ENCODE measurements at places on chromosomes 2 and 18. TPM values are rescaled to one million over a fixed set of nuclear protein-coding genes. Genes with fewer than 3 reads are reported as not detected.

DNA sequence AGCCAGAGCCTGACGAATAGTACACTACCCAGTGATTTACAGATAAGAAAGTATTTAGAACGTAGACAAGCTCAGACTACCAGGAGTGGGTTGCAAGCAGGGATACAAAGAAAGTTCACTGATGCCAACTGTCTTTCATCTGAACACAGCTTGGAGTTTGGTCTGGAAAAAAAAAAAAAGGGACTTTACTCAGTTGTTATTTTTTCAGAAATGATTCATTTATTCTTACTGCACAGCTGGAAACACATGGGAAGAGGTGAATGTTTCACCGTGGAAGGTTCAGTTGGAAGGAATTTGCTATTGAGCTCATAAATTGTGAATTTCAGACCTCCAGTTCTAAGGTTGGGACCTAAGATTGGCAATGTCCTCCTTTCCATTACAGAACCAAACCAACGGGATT is 259.7 kb downstream of the ETAA1 start:
- peaks cover 14% of the 10 kb centered on the region for H3K27me3 ChIP-seq
- H3K27ac ChIP-seq: no peak overlapping the region
- DNase-seq: no peak
- H3K36me3 ChIP-seq: no peaks in the 10 kb centered on the region
- peaks cover 11% of the 10 kb centered on the region for H3K4me1 ChIP-seq

DNA sequence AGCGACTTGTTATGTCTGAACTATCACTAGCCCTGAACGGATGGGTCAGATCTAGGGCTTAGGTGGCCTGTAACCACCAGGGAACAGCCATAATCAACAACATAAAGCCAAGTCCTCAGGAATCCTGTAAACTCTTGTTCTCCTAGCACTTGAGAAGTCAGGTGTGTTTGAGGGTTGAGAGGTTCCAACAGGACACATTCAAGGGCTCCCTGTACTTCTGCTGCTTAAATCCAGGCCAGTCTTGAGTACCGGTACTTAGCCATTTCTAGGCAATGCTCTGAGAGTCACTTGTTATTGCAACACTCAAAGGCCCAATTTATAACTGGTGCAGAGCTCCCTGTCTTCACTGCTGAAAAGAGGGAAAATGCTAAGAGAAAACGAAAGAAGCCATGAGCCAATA is 21.6 kb upstream of the SLC40A1 start:
- no peaks in the 10 kb centered on the region for H3K4me1 ChIP-seq
- H3K36me3 ChIP-seq: no peaks in the 10 kb centered on the region
- DNase-seq: no peak
- no peak overlapping the region for H3K27ac ChIP-seq
- no peak overlapping the region for H3K4me3 ChIP-seq
- no peaks in the 10 kb centered on the region for H3K27me3 ChIP-seq

DNA sequence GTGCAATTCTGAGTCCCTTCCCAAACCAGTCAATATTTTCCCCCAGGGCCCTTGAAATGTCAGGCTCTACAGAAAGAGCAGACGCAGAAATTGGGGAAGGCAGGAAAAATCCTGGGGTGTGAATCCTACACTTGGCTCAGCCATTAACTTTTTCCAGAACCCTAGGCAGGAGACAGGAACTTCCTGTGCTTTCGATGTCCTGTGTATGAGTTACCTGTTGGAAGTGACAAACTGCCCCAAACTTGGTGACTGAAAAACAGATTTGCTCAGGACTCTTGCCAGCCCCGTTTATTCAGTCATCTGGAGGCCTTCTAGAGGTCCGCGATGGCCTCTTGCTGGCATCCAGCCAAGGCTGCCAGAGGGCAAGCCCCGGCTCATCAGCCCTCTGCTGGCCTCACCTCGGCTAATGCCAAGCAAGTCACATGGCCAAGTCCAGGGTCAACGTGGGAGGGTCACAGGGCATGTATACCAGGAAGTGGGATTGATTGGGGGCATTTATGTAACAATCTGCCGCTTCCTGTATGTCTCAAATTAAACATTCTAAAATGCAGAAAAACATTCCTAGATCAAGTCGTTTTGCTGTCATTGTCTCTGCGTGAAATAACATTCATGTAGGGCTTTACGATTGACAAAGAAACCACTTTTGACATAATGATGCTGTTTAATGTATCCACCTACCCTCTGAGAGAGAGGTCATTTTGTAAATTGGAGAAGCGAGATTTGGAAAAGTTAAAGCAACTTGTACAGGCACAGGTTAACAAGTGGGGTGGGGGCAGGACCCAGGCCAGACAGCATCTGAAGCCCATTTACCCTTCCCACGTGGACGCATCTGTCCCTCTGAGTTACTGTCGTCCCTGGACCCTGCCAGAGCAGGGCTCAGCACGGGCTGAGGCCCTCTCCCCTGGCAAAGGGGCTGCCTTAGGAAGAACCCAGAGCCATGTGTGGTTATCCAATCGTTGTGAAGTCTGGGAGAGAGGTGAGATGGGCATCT is 179.4 kb downstream of the INHBB start:
- DNase-seq: no peak
- no peak overlapping the region for H3K4me3 ChIP-seq
- no peaks in the 10 kb centered on the region for H3K4me1 ChIP-seq
- no peak overlapping the region for H3K27ac ChIP-seq

DNA sequence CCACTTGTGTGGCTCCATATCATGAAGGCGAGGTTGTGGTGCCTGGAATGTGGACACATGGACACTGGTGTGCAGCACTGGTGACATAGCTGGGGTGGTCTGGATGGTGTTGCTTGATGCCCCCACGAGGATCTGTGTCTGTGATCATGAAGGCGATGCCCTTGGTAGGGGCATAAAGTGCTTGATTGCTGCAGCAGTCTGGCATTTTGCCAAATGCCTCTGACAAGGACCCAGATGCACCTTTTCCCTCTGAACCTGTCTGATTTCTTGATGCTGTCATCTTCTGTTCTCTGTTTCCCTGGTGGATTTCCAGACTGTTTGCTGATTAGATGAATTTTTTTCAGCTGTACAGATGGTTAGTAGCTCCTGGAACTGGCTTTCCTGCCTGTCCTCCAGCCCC is 752.0 kb upstream of the HS6ST1 start:
- no peaks in the 10 kb centered on the region for H3K36me3 ChIP-seq
- no peak overlapping the region for H3K4me3 ChIP-seq
- no peaks in the 10 kb centered on the region for H3K27me3 ChIP-seq
- no peak overlapping the region for H3K27ac ChIP-seq
- H3K4me1 ChIP-seq: no peaks in the 10 kb centered on the region

- no peaks in the 10 kb centered on the region for H3K4me1 ChIP-seq
- no peak for DNase-seq
- H3K27me3 ChIP-seq: no peaks in the 10 kb centered on the region
- no peak overlapping the region for H3K4me3 ChIP-seq
- H3K27ac ChIP-seq: no peak overlapping the region
Observed at GRCh38 chr18:72530622-72531021, 13.5 kb downstream of the CBLN2 start.

LOXHD1 gene
- total RNA-seq: not detected

GRCh38 chr2:157433394-157433793 is 10.5 kb downstream of the CYTIP start:
- H3K27ac ChIP-seq: peak overlapping the region; percentile 65
- no peaks in the 10 kb centered on the region for H3K27me3 ChIP-seq
- peaks cover 65% of the 10 kb centered on the region for H3K4me1 ChIP-seq
- DNase-seq: no peak
- peaks cover 65% of the 10 kb centered on the region for H3K36me3 ChIP-seq

GRCh38 chr18:44789710-44790109 is 109.0 kb downstream of the SETBP1 start:
- H3K27ac ChIP-seq: no peak overlapping the region
- H3K27me3 ChIP-seq: no peaks in the 10 kb centered on the region
- H3K36me3 ChIP-seq: no peaks in the 10 kb centered on the region
- H3K4me3 ChIP-seq: no peak overlapping the region

CNRIP1 gene
- total RNA-seq: not detected

DNA sequence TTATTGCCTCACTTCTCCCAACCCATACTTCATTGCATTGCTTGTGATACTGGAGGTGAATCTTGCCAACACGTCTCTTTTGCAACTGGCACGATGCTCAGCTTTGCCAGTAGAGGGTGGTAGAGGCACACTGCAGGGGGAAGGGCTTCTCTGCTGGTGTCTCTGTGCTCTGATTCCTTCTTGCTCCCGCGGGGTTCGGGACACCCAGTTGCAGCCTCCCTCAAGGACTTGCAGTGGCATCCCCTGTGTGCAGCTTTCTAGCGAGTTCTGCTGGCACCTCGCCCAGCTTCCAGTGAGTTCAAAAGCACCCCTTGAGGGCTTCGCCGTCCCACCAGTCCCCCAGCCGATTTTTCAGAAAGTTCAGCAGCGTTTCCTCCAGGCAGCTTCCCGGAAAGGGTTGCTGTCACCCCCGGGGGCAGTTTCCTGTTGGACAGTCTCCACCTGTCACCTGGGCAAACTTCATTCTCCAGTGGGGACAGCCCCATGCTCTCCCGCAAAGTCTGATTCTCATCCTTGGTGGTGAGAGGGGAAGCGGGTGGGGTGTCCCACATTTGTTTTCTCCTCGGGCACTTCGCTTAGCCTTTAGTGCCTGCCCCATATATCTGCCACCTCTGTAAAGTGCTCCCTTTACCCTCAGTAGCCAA is 35.4 kb upstream of the EN1 start:
- peak overlapping the region; percentile 37 for H3K4me3 ChIP-seq
- no peak overlapping the region for H3K27ac ChIP-seq
- peaks cover 4% of the 10 kb centered on the region for H3K4me1 ChIP-seq
- H3K36me3 ChIP-seq: no peaks in the 10 kb centered on the region

GRCh38 chr18:56119681-56120080 is 518.7 kb downstream of the TXNL1 start:
- DNase-seq: no peak
- no peaks in the 10 kb centered on the region for H3K27me3 ChIP-seq
- H3K27ac ChIP-seq: no peak overlapping the region
- no peaks in the 10 kb centered on the region for H3K4me1 ChIP-seq

DNA sequence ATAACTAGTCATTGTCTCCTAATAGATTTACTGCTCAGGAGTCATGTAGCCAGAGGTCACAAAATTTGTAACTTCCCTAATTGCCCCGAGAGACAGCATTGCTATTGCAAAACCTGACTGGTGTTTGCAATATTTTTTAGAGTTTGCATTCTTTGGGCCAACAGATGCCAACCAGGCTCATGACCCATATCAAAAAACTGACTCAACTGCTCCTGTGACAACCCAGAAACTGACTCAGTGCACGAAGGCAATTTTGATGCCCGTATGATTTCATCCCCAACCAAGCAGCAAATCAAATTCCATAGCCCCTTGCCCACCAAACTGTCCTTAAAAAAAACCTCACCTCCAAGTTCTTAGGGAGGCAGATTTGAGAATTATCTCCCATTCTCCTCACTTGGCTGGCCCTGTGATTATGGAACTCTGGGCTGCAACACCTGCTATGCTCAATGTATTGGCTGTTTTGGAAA is 951.3 kb downstream of the TSN start:
- no peaks in the 10 kb centered on the region for H3K36me3 ChIP-seq
- DNase-seq: no peak
- no peaks in the 10 kb centered on the region for H3K27me3 ChIP-seq
- no peak overlapping the region for H3K27ac ChIP-seq

DNA sequence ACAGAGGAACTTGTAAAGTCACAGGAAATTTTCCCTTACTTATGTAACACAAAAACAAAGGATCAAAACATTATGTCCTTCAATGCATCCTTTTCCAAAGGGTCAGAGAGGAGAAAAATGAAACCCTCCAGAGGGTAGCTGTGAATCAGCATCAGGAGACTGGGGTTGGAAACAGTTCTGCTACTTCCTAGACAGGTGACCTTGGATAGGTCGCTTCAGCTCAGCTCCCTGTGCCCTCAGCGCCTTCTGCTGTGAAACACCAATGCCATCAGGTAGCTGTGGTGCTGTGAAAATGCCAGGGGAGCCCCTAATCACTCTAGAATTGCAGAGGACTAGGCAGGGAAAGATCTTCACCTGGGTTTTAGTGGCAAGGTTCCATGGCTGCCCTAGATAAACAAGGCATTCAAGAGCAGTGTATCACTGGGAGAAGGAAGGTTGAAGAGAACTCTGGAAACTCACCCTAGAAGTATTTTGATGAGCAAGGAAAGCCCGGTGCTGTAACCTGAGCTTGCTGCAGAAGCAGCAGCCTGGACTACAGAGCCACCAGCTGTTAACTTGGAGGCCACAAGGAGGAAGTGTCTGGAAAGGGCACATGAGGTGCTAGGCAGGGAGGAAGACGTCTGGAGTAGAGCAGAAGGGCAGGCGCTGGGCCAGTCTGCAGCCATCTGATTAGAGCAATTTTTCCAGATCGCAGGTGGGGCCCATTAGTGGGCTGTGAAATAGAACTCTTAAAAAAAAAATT is 100.7 kb upstream of the MCFD2 start:
- H3K4me1 ChIP-seq: no peaks in the 10 kb centered on the region
- H3K27me3 ChIP-seq: no peaks in the 10 kb centered on the region
- H3K36me3 ChIP-seq: peaks cover 47% of the 10 kb centered on the region
- no peak overlapping the region for H3K27ac ChIP-seq

Data from Karpas-422 (cell line).